Caki2 (cell line): ENCODE measurements at places on chromosomes 4 and X. TPM values are rescaled to one million over a fixed set of nuclear protein-coding genes. Genes with fewer than 3 reads are reported as not detected.

GRCh38 chrX:119252716-119253115 lies 16.6 kb downstream of the PGRMC1 start:
- DNase-seq: no peak

The TCEAL7 gene
- not detected in 2 replicates for total RNA-seq

GRCh38 chr4:25861280-25861950 lies 1.4 kb downstream of the SEL1L3 start:
- peak; percentile 38 for DNase-seq

- no peak for DNase-seq
These were observed 70.2 kb upstream of the MAP3K15 start for GRCh38 chrX:19585332-19586082.

DNA sequence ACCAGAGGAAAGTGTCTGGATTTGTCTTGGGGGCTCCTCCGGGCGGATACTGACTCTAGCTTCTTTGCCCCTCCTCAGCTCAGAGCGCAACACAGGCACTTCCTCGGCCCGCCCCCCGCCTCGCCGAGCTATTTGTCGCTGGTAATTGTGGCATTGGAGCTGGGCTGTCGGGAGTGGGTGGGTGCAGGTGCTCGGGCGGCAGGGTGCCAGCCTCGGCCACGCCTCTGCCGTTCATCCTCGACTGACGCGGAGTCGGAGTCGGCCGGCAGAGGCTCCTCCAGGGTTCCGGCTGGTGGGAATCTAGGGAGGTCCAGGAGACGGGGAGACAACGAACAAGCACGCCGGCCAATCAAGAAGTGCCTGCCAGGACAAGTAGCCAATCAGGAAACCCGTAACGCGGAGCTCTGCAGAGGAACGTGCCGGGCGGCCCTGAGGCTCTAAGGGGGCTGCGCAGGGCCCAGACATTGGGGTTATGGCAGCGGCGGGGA lies 3.9 kb upstream of the SYN1 start:
- peak; percentile 73 for DNase-seq

DNA sequence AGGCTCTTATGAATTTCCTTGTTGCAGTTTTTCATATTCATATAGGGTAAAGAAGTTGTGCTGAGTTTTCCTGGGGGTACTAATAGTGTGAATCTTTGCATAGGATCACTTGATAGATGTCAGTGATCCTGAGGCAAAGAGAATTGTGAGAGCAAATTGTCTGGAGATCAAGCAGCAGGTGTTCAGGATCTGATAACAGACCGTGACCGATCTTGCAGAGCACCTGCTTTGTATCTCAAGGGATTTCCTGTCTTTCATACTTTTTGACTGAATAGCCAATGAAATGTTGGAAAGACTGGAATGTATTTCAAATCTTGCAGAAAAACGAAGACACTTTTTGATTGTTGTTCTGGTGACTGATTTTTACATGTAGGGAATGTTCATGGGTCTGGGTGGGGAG lies 914.5 kb downstream of the STIM2 start:
- no peak for DNase-seq

DNA sequence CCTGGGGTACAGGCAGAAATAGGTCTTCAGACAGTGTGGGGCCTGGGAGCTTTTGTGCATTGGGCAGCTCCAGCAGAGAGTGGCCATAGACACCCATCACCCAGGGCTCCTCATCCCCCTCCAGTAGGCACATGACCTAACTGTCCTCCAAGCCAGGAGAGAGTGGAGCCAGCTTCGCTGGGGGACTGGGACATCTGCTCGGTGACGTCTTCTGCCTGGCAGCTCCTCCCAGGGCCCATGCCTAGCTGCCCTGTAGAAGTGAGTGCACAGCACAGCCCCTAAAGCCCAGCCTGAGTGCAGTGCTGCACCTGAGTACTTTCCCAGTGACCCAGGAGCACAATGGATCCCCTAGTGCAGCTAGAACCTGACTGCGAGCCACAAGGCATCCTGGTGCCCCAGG lies 279.7 kb upstream of the SLC7A11 start:
- DNase-seq: no peak

- no peak for DNase-seq
These were observed 150.0 kb downstream of the PPP3CA start for GRCh38 chr4:101197350-101197749.

DNA sequence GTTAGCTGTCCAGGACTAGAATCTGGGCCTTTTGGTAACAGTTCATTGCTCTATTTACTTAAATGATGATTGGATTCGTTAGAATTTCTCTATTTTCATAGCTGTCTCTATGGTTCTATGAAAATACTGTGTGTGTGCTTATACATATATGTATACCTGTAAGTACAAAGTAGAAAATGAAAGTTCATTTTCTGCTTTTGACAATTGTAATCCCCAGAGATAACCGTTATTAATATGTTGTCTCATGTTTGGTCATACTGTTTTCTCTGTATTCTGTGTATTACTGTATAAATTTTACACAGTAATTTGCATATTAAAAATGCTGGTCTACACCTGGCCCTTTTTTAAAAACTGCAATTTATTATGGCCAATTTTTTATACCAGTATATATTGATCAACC lies 55.4 kb downstream of the CLCN3 start:
- no peak for DNase-seq

The STBD1 gene
- total RNA-seq: 1.2 and 1.5 TPM in 2 replicates

DNA sequence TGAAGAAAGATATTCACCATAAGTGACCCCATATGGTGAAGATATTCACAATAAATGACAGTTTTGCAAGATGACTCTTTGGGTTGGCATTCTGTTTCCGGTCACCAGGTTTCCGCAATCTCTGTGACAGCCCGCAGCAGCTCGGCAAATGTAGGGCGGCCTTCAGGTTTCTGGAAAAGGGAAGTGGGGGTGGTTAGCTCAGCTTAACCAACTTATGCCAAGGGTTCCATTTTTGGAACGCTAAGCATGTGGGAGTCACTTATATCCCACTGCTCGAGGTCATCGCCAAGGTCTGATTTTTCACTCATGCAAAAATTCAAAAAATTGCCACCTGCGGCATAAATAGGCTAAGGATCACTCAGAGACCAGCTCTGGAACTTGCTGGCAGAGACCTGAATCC lies 51.0 kb downstream of the NIPAL1 start:
- no peak for DNase-seq

The NDNF gene
- 2.0 and 2.1 TPM in 2 replicates for total RNA-seq

- no peak for DNase-seq
These were observed 97.3 kb downstream of the GEMIN8 start for GRCh38 chrX:13932416-13932815.

The PI4K2B gene
- total RNA-seq: 14.8 and 28.4 TPM in 2 replicates

DNA sequence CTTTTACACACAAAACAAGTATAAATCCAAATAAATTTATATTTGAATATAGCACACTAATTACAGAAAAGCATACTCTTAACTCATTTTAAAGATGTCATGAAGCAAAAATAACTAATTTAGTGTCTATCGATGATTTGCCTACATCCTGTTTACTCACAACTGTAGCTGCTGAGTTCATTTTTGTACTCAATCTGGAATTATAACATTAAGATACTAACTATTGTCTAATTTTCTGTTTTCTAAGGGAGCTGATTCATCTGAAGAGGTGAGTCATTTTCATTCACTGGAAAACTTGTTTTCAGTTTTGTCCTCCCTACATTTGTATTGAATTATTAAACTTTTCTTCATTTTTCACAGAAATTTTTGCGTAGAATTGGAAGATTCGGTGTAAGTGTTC lies 3.7 kb downstream of the STATH start:
- DNase-seq: no peak

- no peak for DNase-seq
These were observed 241.2 kb downstream of the EVC2 start for GRCh38 chr4:5467111-5467510.
